ENCODE measurements at places on chromosomes 3 and 15.
A peak's percentile ranks its signal among the peaks of the same experiment; 100 is the strongest.

DNA sequence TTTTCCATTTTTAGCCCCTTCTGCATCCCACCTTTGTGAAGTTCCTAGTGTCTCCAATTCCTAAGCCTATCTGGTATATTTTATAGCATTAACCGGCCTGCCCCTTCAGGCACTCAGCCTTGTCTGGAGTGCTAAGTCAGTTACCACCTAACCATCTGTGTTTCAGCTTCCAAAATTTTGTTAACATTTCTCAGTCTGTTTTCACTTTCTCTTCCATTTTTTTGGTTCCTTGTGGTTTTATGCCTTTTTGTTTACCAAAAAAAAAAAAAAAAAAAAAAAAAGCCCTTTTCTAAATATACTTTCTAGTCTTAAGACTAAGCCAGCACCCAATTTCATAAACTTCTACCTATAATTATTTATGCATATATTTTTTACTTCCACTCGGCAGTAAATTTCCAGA is 92.4 kb downstream of the CSNK1G1 start:
- no peak for DNase-seq

- DNase-seq = no peak
Observed at GRCh38 chr15:73813589-73813988, 59.8 kb upstream of the TBC1D21 start.

DNA sequence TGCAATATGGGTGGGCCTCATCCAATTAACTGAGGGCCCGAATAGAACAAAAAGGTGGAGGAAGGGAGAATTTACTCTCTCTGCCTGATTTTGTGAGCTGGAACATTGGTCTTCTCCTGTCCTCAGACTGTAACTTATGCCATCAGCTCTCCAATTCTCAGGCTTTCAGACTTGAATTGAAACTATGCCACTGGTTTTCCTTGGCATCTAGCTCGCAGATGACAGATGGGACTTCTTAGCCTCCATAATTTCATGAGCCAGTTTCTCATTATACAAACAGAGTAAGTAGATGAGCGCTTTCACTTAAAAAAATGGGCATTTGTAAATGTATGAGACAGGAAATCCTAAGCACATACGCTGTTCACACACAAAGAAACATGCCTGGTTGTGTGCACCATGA is 8.7 kb upstream of the PTX3 start:
- DNase-seq = no peak

DNA sequence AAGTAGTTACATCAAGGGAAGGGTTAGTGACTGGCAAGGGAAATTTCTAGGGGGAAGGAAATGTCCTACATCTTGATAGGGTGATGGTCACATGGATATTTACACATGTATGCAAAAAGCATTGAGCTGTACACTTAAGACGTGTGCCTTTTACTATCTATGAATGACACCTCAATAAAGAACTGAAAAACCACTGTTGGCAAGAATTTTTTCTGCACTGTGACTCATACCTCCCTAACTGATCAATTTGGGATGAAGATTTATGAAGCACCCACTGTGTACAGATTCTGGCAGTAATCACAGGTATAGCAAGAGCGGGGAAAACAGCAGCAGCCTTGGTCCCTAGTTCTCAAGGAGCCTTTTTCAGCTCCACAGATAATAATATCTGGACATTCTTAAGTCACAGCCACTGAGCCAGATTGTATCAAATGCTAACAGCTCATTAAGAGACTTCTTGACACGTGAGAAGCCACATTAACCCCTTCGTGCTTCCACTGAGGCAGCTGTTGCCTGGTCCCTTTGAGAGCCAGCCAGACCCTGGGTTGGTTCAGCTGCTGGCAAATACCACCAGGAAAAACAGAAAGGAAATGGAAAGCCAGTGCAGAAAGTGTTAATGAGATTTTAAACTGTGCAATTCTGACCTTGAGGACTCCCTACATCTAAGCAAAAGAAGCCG is 32.0 kb upstream of the GALNT15 start:
- DNase-seq = no peak

DNA sequence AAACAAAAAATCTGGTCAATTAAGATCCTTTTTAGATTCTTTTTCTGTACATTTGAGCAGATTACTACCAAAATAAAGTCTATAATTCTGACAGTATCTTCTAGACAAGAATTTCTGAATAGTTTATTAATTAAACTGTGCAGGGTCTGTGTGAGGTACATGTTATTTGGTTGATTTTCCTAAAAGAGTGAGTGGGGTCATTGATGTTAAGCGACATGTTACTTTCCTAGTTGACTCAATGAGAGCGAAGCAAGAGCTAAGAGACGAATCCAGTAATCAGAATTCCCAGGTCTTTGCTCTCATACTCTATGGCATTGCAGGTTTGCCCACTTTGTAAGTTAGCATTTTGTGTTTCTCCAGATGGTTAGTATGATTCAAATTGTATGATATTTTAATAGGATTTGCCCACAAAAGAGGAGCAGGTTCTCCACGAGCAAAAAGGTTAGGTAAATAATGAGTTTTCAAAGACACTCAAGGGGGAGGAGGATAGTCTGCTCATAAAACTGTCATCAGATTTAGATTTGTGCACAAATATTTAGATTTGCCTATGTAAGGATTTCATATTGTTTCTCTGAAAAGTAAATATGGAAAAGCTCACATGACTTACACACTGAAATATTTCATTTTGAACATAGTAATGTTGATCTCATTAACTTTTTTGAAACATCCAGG is 217.2 kb upstream of the CGNL1 start:
- DNase-seq = no peak

GRCh38 chr3:174016186-174016585 is 618.6 kb downstream of the NLGN1 start:
- DNase-seq = no peak

DNA sequence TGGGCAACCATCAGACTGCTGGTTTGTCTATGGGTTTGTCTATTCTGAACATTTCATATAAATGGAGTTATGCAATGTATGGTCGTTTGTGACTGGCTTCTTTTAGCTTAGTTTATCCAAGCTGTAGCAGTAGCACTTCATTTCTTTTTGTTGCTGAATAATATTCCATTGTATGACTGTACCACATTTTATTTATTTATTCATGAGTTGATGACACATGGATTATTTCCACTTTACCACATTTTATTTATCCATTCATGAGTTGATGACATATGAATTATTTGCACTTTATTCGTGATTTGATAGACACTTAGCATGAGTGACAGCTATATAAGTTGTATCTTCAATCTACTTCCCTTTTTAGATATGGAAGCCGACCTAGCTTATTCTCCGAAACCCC is 70.0 kb downstream of the IQGAP1 start:
- DNase-seq = no peak

- DNase-seq = no peak
Observed at GRCh38 chr3:18153571-18154173, 271.5 kb downstream of the SATB1 start.

GRCh38 chr3:99837715-99838114 is 20.1 kb downstream of the CMSS1 start:
- DNase-seq = no peak

- no peak for DNase-seq
Observed at GRCh38 chr3:19911452-19911851, 22.6 kb downstream of the EFHB start.

DNA sequence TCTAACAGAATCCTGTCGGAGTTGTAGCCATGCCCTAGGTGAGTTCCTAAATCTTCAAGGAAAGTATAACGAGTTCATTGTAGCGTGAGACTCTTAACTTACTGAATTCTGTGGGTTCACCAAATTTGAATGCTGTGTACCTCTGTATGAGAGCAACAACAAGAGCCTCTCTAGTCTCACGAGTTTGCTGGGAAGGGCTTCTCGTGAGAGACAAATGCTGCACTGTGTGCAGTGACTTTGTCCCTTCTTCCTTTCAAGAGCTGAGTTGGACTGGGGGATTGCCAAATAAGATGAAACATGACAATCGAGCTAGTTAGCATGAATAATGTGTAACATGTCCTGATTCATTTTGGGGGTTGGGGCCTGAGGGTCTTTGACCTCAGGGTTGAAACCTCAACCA is 32.2 kb downstream of the KAT2B start:
- DNase-seq = no peak

GRCh38 chr3:83011481-83011880 is 1250.0 kb upstream of the GBE1 start:
- DNase-seq = no peak

- no peak for DNase-seq
Observed at GRCh38 chr3:134328846-134329245, 45.4 kb downstream of the AMOTL2 start.

GRCh38 chr3:168984872-168985271 is 678.6 kb downstream of the MECOM start:
- DNase-seq = no peak

DNA sequence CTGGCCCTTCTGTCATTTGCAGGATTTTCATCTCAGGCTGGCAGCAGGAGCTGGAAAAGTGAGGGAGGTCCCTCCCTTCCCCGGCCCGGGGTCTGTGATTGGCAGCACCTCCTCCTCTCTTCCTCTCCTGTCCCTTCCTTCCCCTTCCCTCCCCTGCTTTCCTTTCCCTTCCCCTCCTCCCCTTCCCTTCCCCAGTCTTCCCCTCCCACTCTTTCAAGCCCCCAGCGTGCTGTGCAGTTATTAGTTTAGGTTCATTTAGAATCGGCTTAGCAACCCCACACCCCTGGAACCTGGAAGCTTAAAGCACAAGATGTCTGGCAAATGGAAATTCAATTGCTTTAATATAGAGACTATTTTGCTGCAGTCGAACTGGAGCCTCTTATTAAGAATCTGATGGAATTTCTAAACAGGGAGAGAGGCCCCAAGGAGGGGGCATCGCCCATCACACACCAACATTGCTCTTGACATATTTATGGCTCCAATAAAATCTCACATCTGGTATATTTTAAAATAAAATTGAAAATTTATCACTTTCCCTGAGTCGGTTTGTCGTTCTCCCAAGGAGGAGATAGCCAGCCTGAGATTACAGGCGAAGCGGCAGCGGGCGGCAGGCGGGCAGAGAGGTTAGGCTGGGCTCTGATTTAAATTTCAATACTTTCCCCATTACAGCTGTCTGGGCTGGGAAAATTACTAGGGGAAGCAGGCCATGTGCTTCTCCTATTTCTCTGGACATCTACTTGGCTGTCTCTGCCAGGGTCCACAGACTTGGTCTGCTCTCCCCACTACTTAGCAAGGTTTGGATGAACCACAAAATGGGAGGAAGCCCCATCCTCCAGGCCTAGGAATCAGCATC is 98.9 kb downstream of the LINGO1 start:
- DNase-seq = no peak

GRCh38 chr15:81281766-81282605 is 42.0 kb downstream of the STARD5 start:
- no peak for DNase-seq

GRCh38 chr3:152583963-152584362 is 251.0 kb upstream of the P2RY1 start:
- DNase-seq = no peak

DNA sequence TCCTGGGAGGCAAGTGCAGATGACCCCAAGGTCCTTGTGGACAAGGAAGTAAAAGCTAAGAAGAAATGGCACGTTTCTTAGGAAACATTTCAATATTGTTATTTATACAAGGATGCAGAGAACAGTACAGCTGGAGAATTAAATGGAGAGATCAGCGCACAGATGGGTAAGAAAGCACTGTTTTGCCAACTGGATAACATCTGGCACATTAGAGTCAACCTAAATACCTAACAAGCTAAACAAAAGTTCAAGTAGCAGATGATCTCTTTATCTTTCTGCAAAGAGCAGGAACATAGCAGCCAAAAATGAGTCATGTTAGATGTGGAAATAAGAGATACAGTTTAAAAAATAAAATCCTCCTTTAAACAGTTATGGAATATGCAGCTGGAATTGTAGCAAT is 15.7 kb upstream of the DPPA4 start:
- no peak for DNase-seq

- DNase-seq = no peak
Observed at GRCh38 chr3:45817831-45818522, 21.6 kb upstream of the SLC6A20 start.

DNA sequence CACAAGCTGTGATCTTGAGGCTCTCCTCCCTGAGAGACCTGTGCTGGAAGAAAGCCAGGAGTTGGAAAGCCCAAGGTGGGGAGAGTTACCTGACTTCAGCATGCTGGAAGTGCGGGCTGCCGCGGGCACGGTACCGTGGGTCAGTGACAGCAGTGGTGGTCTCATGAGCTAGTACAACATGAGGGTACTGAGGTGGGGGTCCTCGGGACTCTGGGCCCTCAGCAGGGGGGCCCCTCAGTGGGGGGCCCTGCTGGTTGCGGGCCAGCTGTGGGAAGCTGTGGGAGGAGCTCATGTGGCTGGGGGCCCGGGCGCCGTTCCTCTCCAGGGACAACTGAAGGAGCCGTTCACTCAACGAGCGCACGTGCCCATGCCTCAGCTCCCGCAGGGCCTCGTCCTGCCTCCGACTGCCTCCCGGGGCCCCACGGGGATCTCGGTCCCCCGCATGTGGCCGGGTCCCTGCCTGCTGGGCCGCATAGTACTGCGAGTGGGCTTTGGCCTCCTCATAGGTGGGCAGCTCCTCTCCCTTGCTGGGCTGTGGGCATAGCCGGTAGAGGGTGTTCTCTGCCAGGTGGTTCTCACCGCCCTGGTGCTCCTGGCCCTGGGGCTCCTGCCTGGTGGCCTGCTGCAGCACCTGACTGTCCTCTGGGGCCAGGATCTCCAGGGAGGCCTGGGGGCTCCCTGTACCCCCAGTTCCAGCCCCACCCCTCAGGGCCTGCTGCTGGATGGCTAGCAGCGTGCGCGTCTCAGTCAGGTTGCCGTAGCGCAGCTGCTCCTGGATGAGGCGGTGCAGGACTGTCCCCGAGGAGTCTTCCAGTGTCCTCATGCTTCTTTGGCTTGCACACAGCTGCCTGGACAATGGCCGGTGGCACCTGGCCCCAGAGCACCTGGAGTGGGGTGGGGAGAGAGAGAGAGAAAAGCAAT is 3.4 kb downstream of the AMOTL2 start:
- no peak for DNase-seq

GRCh38 chr3:140627756-140628155 is 50.1 kb upstream of the TRIM42 start:
- DNase-seq = no peak

- no peak for DNase-seq
Observed at GRCh38 chr15:67575039-67575502, 32.6 kb downstream of the MAP2K5 start.

DNA sequence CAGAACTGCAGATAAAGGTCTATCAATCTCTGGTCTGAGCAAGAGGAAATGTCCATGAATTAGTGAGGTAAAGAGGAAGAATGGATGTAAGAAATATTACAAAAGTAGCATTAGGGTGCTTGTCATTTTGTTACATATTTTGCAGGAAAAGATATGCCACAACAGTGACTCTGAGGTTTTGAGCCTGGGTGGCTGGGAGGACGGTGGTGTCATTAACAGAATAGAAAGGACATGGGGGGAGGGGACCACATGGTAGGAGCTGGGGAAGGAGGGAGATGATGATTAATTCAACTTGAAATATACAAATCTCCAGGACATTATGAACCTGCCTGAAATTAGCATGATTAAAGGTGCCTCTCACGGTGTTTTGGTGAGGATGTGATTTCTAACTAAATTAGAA is 245.5 kb upstream of the MDFIC2 start:
- DNase-seq = no peak

- DNase-seq = peak; percentile 76
Observed at GRCh38 chr15:85689729-85690128, 105.0 kb downstream of the KLHL25 start.

- peak; percentile 68 for DNase-seq
Observed at GRCh38 chr3:17841190-17841828, 98.9 kb upstream of the TBC1D5 start.
